ENCODE measurements at places on chromosomes 1 and 21.

DNA sequence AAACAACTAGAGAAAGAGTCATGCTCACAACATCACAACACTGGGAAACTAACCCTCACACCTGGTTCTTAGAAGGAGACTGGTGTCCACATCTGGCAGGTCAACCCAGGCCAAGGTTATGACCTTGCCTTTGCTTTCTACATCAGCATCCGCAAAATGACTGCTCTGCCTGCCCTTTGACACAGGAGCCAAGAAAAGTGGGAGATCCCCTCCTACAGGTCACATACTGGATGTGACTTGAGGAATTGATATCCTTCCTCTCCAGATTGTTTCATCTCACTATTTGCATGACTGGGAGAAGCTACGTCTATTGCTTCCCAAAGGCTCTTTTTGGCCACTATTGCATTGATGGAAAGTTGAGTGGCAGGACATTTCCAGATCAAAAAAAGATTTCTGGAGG lies 115.5 kb downstream of the MIS18A start:
- DNase-seq = no peak

DNA sequence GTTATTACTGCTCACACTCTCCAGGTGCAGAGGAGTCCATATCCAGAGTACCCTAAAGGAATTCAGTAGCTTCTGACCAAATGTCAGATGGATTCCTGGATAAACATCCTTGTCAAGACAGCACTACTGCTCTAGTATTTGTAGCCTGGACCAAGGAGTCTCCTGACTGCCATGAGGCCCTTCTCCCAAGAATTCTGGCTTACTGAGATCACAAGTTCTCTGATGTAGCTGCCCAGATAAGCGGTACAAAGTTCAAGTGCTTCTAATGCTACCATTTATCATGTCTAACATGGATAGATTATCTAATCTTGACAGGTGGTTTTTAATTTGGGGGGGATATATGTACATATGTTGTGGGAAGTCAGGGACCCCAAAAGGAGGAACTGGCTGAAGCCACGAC lies 196.6 kb upstream of the HMCN1 start:
- DNase-seq = no peak

DNA sequence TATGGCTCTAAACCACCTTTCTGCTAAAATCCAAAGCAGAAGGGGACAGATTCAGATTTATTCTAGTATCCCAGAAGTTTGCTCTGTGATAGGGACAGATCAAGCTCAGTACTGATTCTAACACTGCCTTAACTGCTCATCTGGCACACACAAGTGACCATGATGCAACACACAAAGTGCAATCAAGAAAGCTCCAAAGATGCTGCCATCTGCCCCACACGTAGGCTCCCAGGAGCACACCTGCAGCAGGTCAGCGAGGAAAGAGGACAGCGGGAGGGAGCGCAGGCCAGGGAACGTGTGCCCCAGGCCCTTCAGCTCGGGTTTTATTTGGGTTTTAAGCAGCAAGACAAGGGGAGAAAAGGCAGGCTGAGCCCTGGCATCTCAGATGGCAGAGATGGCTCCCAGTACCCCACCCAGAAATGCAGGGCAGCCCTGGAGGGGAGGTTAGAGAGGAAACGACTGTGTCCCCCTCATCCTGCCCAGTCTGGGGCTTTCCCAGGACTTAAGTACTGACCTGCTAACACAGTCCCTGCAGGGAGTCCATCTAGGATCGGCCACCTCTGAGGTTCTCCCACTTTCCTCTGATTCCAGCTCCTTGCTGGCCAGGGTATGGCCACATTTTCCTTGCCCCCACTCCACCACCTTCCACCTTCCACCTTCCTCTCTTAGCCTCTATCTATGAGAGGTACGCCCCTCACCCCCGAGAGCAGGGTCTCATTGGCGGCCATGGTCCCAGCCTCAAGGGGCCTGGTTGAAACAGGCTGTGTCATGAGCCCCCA lies 1.2 kb downstream of the TRIM11 start:
- DNase-seq = peak; percentile 28

DNA sequence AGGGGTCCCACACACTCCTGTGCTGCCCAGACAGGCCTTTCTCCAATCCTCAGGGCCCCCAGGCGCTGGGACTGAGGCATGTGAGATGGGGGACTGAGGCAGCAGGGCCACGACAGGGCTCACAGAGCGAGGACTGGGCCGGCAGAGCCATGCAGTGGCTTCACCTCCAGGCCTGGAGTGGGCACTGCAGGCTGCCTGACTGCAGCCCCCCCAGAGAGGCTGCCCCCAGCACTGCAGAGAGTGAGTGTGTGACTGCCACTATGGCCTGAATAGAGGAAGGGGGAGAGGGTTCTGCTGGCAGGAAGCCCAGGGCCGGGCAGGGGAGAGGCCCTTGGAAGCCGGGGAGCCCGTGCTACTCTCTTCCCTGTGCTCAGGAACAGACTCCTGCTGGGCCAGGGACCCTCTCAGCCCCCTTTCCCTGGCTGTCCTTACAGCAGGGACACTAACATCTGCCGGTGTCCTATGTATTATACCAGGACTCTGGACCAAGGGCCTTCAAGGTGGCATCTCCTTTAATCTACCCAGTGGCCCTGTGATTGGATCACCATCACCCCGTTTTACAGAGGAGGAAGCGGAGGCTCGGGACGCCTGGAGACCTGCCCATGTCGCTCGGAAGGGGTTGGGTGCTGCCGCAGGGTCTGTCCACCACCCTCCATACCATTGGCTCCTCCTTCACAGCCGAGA lies 20.2 kb upstream of the PLEKHG5 start:
- DNase-seq = no peak

GRCh38 chr1:203084588-203085527 lies 954 bp downstream of the MYOG start:
- DNase-seq = peak; percentile 78

DNA sequence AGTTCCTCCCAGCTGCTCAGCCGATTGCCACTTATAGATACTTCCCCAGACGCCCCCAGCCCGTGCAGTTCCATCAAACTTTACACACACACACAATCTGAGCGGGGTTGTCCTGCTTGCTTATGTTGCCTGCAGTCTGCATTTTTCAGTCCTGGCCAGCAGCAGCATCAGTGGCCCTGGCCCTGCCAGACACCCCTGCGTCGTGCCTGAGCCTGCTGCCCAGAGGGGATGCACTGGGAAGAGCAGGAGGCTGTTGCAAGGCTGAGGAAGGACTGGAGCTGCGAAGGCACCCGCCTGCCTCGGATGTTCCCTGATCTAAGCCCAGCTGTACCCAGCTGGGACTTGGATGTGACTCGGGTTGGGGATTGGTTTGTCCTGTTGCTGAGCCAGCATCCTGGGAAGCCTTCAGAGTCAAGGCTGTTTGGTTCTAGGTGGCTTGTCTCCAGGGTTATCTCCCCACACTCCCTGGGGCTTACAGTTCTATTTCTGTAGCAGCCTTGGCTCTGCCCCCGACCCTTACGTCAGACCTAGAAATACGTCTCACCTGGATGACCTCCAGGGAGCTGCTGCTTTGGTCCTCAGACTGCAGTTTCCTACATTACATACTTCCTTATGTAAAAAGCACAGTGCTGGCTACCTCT lies 42.3 kb downstream of the MAN1C1 start:
- peak; percentile 25 for DNase-seq

- peak; percentile 89 for DNase-seq
Measured at GRCh38 chr1:231806623-231807495, 180.3 kb downstream of the DISC1 start.

DNA sequence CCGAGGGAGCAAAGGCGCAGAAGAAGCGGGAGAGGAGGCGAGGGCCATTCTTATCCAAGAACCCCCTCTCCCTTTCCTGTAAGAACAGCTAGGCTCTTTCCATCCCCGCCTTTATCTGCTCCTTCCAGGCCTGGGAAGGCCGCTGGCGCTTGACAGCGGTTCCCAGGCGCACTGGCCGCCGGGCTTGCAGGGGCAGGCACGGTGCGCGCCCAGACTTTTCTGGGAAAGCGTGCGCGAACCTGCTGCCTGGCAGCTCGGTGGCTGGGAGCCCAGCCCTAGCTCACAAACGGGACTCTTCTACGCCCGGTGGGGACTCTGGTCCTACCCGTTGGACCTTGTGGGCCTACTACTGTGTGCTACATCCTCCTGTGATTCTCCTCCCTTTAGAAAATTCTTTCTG lies 8.8 kb upstream of the IFNLR1 start:
- no peak for DNase-seq

- DNase-seq = no peak
Measured at GRCh38 chr1:6279066-6279465, 18.2 kb upstream of the GPR153 start.

All from H9 (cell line).